Stimulated activated CD8-positive, alpha-beta memory T cell treated with anti-CD3 and anti-CD28 coated beads, Interleukin-2, amount 100 ng/mL, for 1 hour (primary cell): ENCODE measurements at places on chromosomes 6 and 20.

DNA sequence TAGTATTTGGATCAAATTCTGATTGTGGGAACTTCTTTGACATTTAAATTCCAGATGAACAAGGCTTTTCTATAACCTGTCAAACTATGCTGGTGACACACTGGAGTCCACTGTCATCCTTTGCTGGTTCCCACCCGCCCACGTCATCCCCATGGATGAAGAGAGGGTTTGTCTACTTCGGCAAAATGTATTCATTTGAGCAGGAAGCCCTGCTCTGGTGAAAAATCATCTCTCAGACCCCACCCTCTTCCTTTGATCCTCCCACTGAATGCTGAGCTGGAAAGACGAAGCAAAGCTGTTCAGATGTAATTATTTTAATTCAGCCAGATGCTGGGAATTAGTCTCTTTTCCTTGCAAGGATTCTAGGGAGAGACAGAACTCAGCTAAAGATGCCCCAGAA, 50.5 kb downstream of the CPNE5 start:
- no peak for DNase-seq

DNA sequence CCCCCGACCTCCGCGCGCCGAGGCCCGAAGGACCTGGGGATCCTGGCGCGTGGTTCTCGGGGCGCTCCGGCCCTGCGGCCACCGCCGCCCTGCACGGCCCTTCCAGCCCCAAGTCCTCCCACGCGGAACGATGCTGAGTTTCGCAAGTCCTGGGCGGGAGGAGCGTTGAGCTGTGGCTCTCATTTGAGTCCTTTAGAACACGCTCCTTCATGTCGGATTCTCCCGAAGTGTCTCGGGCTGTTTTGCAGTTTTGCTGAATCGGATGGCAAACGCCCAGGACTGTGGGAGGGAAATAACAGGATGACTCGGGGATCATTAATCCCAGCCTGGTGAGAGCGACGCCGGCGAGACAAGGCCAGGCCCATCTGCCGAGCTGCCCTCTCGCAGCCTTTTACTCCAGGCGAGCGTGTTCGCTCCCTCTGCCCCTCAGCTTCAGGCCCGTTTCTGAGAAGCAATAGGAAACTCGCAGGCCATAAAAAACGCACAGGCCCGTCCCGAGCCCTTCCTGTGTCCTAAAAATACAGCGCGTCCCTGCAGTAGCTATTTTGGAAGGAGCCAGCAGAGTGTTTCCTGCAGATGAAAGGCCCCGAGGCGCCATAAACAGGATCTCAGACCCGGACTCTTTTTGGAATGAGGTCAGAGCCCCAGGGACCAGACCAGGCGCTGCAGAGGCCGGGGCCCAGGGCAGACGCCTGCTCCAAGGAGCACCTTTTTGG, 153.5 kb downstream of the DLL1 start:
- DNase-seq, result no peak

DNA sequence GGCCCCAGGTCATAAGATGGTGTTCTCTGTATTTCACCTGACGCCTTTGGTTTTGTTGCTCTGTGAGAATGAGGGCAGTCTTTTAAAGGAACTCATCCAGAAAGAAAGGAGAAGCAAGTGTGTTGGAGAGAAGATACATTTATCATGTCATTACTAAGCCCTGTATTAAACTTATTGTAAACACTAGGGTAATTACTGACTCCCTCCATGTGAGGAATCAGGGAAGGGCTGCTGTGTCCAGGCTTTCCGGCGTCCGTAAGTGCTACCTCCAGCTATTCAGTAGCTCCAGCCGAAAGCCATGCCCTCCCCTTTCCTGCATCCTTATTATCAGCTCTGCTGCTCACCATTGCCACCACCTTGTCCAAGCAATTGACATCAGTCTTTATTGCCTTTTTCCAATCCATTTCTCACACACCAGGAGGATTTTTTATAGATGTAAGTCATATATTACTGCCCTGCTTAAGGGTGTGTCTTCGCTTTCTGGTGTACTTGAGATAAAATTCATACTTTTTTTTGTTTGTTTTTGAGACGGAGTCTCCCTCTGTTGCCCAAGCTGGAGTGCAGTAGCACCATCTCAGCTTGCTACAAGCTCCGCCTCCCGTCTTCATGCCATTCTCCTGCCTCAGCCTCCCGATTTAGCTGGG, 94.7 kb downstream of the RPP40 start:
- DNase-seq, result no peak

GRCh38 chr6:138572167-138572875, 73.0 kb upstream of the NHSL1 start:
- no peak for DNase-seq

- no peak for DNase-seq
Measured at GRCh38 chr20:61760321-61760720, 305.4 kb downstream of the TAF4 start.

DNA sequence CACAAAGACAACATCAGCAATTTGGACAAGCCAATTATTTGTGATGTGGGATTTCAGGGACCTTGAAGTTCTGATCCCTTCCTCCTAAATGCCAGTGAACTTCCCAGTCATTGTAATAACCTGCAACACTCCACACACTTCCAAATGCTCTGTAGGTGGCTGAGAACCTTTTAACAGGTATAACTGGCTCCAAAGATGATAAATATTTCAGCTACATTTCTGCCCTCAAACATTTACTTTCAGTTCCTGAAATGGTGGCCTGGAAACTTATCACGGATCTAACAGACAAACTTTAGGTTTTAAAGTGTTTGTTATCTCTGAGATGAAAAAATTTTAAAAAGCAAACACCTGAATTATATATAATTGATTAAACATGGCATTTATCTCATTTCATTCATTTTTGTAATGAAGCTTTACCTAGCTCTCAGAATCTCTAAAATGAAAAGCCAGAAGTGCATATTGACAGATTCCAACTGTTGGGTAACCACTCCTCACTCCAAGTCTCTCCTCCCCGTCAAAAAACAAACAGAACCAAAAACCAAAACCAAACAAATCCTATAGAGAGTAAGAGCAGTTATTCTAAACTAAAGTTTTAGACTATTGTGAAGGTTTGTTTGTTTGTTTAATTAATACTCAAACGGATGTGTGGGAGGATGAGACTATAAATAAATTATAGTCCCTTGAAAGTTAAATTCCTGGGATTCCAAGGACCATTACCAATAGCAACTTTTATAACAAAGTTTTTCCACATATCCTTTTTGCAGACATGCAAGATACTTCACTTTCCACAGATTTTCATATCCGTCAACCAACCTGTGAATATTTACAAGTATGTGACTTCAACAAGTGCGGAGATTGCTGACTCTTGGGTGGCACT, 12.4 kb upstream of the KIAA0408 start:
- no peak for DNase-seq

DNA sequence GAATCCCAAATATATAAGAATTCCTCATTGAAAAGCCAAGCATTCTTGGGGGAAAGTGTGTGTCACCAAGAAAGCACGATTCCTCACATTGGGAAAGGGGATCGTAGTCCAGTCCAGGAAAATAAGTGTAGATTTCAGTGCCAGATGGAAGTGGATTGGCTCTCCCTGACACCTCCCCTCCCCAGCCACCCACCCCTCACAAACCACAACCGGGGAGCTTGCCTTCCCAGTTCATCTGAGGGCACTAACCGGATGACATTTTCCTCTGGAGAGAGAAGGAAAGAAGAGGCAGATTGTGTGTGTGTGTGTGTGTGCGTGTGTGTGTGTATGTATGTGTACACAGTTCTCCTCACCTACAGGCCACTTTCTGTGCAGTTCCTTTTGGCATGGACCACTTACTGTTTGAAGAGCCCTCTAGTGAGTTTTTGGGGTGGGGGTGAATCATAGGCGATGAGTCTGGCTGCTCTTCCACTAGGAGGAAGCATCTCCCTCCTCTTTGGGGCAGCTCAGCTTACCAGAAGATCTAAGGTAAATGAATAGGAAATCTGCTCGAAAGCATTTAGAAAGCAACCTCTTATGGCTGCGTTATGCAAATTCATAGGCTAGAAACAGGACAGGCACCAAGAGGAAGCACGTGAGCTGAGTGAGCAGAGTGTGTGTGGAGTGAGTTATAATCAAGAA, 20.8 kb downstream of the DAAM2 start:
- no peak for DNase-seq

DNA sequence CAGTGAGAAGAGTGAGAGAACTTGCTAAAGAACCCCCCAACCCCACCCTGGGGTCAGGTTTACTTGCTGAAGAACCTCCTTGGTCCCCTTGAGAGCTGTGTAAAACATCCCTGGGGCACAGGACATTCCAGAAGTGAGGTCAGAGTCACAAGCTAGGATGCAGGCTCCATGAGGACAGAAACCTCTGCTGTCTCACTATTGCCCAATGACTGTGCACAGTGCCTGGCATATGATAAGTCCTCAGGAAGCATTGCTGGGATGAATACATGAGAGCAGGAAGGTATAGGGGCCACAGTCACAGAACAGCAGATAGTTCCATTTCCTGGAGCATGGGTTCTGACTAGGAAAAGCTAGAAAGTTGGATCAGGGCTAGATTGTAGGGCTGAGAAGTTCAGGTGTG, 18.4 kb downstream of the NT5E start:
- DNase-seq, result no peak

- DNase-seq, result no peak
Measured at GRCh38 chr6:10763006-10763405, 15.4 kb downstream of the TMEM14B start.
